ENCODE measurements at places on chromosomes 4 and X. TPM values are rescaled to one million over a fixed set of nuclear protein-coding genes. Genes with fewer than 3 reads are reported as not detected.

The NEIL3 gene
- total RNA-seq = 1.4 TPM

The VEGFD gene
- 0.20 TPM for total RNA-seq

- DNase-seq = no peak
Observed at GRCh38 chr4:4501679-4502078, 40.2 kb downstream of the STX18 start.

GRCh38 chrX:110015915-110016314 lies 13.0 kb downstream of the TMEM164 start:
- DNase-seq = no peak

GRCh38 chrX:136635235-136635634 lies 12.7 kb upstream of the CD40LG start:
- DNase-seq = no peak

DNA sequence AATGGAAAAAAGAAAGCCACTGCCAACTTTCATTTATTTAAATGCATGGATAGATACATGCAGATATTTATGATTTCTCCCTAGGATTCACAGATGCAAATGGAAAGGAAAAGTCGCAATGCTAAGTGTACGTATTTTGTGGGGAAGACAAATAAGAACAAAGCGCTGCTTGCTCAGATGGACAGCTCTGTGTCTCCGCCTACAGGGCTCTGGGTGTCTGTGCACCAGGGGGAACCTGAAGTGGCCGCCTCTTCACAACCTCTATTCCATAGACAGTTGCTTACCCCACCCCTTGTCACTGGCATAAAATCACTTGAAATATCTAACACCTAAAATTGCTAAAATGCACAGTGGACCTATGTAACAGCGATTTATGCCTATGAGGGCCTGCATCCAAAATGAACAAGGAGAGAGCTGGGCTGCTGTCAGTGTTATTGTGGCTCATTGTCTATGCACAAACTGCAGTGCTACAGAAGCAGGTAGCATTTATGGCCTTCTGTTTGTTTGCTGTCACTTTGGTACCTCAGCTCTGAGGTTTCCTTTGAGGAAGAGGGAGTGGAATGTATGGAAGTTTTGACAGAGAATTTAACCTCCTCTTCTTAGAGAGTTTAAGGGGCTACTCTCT lies 58.6 kb upstream of the PAGE1 start:
- peak; percentile 64 for DNase-seq

DNA sequence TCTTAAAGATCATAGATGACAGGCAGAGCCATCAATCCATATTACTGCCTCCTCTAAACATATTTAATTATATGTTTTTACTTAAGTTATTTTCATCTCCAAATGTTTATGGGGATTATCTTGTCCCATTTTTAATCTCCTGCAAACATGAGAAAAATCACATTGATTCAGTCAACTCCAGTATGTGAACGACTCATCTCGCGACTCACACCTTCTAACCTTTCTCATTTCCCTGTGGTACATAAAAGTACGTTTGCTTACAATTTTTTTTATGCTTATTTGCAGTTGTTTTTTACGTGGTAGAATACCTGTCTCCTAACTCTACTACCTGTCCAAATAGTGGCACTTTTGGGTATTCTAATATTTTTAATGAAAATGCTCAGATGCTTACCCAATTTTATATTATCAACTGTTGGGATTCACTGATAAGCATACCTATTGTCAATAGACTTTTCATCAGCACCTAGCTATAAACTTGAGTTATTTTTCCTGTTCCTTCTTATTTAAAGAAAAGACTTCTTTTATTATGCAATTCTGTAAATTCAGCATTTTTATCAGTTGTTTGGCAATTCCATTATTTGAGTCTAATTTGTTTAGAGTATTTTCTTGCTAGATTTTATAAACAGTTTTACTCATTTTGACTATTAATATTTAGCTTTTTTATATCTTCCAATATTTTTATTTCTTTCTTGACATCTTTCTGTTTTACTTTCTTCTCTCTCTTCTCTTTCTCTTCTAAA lies 276.6 kb downstream of the ANK2 start:
- no peak for DNase-seq

GRCh38 chrX:124256216-124256615 lies 76.2 kb upstream of the TEX13D start:
- DNase-seq = no peak

The SOX3 gene
- total RNA-seq = 0.71 TPM

The SPANXC gene
- not detected for total RNA-seq

GRCh38 chr4:15327311-15328298 lies 100.2 kb upstream of the C1QTNF7 start:
- DNase-seq = no peak

GRCh38 chrX:68917799-68918198 lies 89.0 kb downstream of the EFNB1 start:
- DNase-seq = no peak

GRCh38 chrX:44344687-44345086 lies 1.2 kb upstream of the EFHC2 start:
- DNase-seq = no peak

- no peak for DNase-seq
Observed at GRCh38 chr4:121648516-121648915, 48.3 kb downstream of the ANXA5 start.

DNA sequence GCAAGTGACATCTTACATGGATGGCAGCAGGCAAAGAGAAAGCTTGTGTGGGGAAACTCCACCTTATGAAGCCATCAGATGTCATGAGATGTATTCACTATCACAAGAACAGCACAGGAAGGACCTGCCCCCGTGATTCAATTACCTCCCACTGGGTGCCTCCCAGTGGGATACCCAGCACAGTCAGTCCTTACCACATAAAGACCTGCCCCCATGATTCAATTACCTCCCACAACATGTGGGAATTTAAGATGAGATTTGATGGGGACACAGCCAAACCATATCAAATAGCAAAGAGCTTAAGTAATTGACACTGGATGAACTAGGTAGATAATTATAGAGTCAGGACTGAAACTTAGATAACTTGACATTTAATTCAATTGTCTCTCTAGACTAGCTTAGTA lies 85.6 kb downstream of the SLIT2 start:
- DNase-seq = no peak

- DNase-seq = no peak
Observed at GRCh38 chrX:118935352-118935751, 39.1 kb upstream of the LONRF3 start.

- DNase-seq = no peak
Observed at GRCh38 chr4:31080887-31081286, 360.7 kb downstream of the PCDH7 start.

- no peak for DNase-seq
Observed at GRCh38 chr4:101415962-101416361, 68.6 kb upstream of the PPP3CA start.

Measured in glutamatergic neuron (in vitro differentiated cells).